ENCODE measurements at places on chromosomes 7 and 10.

- DNase-seq, result no peak
These were observed 128.8 kb upstream of the RET start for GRCh38 chr10:42948040-42948439.

DNA sequence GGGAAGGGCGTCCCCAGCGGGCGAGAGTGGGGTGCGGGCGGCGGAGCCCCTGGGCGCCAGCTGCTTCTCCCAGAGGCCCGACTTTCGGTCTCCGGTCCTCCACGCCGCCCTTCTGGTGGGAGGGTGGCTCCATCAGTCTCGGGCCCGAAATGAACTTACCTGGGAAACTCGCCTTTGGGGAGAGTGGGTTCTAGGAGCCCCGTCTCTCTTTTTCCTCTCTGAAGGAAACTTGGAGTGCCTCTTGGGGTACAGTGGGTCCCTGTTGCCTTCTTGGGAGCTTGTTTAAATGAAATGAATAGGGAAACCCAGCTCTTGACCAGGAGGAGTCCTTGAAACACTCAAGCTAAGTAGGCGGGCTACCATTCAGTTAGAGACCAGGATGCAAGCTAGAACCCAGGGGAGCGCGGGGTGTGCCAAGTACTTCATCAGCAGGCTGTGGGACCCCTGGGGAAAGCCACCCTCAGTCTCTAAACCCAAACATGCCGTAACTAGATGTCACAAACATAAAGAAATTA lies 1.3 kb downstream of the SLC26A4 start:
- no peak for DNase-seq

- no peak for DNase-seq
These were observed 490 bp downstream of the CADPS2 start for GRCh38 chr7:122885583-122886356.

GRCh38 chr7:36215457-36215765 lies 62.4 kb downstream of the EEPD1 start:
- DNase-seq, result no peak

- DNase-seq, result no peak
These were observed 122.7 kb upstream of the PDSS1 start for GRCh38 chr10:26574783-26575182.
